ENCODE measurements at places on chromosomes 3 and 15. TPM values are rescaled to one million over a fixed set of nuclear protein-coding genes. Genes with fewer than 3 reads are reported as not detected.

- DNase-seq = peak; percentile 42
These were observed 1.2 kb downstream of the SNX22 start for GRCh38 chr15:64152507-64153387.

- DNase-seq = no peak
These were observed 238.7 kb downstream of the EPHB1 start for GRCh38 chr3:135033737-135034136.

GRCh38 chr3:194577986-194578905, 55.0 kb downstream of the TMEM44 start:
- DNase-seq = no peak

- DNase-seq = no peak
These were observed 197.3 kb downstream of the FHIT start for GRCh38 chr3:61053781-61054496.

DNA sequence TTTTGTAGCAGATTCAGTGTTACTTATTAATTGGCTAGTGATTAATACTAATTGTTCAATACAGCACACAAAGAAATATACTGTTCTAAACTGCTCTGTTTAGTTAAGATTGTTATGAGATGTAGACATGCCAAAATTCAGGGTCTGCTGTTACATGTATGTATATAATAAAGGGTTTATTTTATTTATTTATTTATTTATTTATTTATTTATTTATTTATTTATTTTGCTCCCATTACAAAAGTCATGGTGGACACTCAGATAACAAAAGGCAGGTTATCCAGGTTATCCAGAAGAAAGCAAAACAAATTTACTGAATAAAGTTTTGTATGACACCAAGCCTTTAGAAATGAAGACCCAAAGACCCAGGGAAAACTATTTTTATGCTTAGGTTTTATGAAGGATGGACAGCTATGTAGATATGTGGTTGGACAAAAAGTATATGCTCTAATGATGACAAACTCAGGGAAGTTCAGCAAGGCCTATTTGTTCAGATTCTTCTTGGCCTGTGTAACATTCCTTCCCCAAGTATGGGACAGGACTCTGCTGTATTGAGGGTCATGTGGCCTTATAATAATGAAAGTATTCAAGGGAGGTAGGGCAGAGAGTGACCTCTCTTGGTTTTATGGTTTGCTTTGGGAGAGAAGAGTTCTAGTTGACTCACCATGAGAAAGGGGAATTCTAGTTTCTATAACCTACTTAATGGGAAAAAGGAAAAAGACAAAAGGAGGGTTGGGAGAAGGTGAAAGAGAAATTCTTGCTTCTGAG, 1056.8 kb downstream of the ROBO2 start:
- DNase-seq = no peak

Gene TM6SF1
- total RNA-seq = 2.0 TPM
